ENCODE measurements at places on chromosomes 11 and 22.

DNA sequence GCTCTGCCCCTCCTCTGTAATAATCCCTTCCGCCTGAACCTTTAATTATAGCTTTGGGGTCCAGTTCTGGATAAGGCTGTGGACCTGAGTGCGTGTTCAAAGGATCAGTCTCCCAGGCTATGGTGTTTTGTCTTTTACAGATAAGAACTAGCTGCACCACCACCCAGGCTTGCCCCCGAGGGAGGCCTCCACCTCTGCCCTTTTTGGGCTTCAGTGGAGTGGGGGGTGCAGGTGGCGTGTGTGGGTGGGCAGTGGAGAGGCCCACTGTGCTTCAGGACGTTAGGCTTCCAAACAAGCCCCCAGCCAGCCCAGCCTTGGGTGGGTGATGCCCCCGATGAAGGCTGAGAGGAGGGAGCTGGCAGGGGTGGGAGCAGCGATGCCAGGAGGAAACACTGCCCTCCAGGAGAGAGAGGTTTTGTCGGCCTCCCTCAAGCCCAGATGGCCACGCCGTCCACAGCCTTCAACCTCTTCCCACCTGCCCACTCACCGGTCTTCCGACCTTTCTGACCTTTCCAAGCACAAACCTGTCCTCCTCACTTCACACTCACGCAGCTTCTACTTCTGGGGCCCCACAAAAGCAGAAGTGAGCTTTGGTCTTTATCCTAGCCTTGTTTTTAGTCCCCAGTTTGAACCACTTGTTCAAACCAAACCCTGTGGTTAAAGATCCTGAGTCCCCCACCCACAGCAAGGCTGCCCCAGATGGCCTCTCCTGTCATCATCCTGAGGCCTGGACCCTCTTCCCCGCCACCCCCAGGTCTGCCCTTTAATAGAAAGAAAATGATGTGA lies 20.4 kb downstream of the PSMD13 start:
- DNase-seq, result no peak

DNA sequence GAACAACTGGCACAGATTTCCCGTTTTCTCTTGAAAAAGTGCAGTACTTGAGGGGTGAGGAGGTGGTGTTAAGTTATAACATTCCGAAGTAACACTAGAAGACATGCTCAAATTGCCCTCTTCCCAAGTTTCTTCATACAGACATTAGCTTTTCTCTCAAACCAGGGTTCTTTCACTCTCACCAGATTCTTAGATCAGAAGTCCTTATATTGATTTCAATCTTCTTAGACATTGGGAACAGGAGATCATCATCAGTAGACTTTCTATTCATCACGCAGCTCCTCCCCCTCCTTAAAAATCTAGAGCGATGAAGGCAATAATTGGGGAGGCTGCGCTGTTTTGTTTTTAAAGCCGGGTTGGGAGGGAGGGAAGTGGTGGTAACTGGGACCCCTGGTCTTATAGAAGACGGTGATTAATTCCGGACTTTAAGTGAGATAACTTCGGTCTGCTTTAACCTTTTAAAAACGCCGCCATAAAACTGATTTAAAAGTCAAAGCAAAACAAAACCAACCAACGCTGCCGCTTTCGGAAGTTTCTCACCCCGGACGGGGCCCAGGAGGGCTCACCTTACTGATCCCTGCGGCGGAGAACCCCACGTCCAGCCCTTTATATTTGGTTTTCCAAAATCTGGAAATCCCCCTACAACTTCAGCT lies 665 bp downstream of the USP28 start:
- peak; percentile 53 for DNase-seq

- DNase-seq, result no peak
Measured at GRCh38 chr22:44212936-44213335, 32.2 kb downstream of the PARVG start.

DNA sequence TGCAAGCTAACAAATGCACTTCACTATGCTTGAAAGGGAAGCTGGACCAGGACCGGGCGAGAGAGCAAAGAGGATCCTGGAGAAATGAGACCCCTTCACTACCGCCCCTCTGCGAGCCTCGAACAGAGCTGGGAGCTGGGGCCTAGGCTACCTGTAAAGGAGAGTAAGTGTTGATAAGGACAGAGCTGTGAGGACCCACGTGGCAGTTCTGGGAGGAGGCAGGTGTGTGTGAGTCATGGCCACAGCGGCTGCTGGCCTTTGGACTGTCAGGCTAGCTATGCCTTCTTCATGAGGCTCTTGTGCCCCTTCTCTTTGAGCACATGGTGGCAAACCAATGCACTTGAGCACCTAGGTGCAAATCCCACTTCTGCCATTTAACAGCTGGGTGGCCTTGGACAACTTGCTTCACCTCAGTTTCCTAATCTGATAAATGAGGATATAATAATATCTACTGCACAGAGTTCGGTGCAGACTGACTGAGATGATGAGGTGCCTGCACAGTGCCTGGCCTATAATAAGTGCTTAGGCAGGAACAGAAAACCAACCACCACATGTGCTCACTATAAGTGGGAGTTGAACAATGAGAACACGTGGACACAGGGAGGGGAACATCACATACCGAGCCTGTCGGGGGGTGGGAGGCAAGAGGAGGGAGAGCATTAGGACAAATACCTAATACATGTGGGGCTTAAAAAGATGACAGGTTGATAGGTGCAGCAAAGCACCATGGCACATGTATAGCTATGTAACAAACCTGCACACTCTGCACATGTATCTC lies 35.3 kb upstream of the KCNJ11 start:
- DNase-seq, result no peak

- DNase-seq, result no peak
Measured at GRCh38 chr22:25407859-25408229, 156.6 kb upstream of the GRK3 start.

- peak; percentile 19 for DNase-seq
Measured at GRCh38 chr11:66467034-66467659, 442 bp downstream of the PELI3 start.

GRCh38 chr11:126999366-126999765 lies 1.2 kb downstream of the KIRREL3 start:
- no peak for DNase-seq

Measured in endothelial cell of umbilical vein (primary cell).